Upper lobe of right lung (tissue), 1 donor: ENCODE measurements at places on chromosomes 7 and 10.

- no peak for DNase-seq
Observed at GRCh38 chr10:25036381-25036780, 20.0 kb downstream of the THNSL1 start.

GRCh38 chr10:101839416-101840063, 4.1 kb downstream of the KCNIP2 start:
- peak; percentile 86 for DNase-seq

- no peak for DNase-seq
Observed at GRCh38 chr7:17131060-17131345, 167.4 kb upstream of the AHR start.

DNA sequence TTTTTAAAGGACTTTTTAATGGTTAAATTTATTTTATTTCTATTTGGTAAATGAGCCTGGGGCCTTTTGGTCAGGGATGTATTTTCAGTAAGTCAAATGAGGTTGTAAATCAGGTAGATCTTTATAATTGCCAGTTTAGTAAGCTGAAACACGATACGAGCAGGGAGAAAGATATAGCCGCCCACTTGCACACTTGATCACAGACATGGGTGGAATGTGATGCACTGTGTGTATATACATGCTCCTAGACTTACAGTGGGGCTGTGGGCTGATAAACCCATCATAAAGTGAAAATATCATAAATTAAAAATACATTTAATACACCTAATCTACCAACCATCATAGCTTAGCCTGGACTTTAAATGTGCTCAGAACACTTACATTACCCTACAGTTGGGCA, 119.4 kb upstream of the SAMD8 start:
- DNase-seq, result no peak

GRCh38 chr7:103658055-103659005, 212.3 kb upstream of the SLC26A5 start:
- no peak for DNase-seq

DNA sequence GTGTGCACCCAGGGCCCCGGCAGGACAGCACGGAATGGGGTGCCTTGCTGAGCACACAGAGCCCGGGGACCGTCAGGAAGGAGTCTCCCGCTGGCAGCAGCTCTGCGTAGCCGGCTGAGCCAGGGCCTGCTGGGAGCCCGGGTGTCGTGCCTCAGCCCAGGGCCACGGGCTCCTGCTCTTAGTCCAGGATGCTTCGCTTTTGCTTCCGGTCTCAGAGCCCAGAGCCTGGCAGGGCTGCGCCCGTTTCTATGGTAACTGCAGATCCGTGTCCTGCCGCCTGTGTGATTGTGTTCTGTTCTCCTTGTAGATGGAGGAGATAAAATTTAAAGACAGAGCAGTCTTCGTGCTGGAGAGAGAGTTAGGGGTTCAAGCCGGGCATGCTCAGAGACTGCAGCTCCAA, 53.7 kb upstream of the DPYSL4 start:
- DNase-seq, result peak; percentile 52

DNA sequence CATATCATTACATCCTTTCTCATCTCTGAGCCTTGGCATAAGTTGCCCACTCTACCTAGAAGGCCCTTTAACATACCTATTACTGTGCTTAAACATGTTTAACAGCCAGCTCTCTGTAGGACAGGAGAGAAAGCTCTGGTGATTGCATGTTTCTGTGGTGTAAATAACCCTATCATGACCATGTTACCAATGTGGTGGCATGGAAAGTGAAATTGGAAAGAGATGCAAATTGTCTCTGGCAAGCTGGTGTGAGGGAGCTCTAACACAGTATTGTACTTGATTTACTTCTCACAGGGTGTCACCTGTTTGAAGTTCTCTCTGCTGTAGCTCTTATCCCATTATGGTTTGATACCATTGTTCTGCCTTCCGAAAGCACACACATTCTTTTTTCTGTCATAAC, 231.8 kb upstream of the DKK1 start:
- no peak for DNase-seq

- DNase-seq, result no peak
Observed at GRCh38 chr7:143331179-143331801, 15.4 kb downstream of the CLCN1 start.

GRCh38 chr10:48452879-48453412, 146.5 kb downstream of the MAPK8 start:
- DNase-seq, result no peak

GRCh38 chr7:157265051-157265450, 71.8 kb upstream of the DNAJB6 start:
- no peak for DNase-seq

DNA sequence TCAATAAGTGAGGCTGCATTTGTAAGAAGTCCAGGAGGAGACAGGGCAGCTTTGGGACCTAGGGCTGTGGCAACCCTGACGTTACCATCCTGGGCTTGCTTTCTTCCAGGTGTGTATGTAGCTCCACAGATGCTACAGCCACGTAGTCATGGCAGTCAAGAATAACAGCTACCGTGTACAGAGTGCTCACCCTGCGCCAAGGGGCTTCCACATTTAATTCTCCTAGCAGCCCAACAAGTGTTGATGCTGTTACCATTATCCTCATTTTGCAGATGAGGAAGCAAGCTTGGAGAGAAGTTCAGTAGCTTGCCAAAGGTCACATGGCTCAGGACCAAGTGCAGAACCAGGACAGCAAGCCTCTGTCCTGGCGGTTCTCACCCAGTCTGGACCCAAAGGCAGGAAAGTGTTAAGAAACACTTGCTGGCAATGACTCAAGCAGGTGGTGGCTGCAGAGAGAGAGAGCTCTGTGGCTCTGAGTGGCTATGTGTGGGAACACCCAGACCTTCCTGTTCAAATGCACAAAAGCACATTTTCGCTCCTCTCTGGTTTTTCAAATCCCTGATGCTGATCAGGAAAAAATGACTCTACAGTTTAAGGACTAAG, 89.8 kb downstream of the CREM start:
- DNase-seq, result no peak

- no peak for DNase-seq
Observed at GRCh38 chr7:77434570-77435275, 18.6 kb upstream of the GSAP start.

- no peak for DNase-seq
Observed at GRCh38 chr10:110784198-110784597, 87.5 kb upstream of the PDCD4 start.

- DNase-seq, result peak; percentile 87
Observed at GRCh38 chr10:43340619-43341018, 30.8 kb upstream of the FXYD4 start.

- no peak for DNase-seq
Observed at GRCh38 chr7:21965291-21965690, 19.6 kb upstream of the CDCA7L start.

DNA sequence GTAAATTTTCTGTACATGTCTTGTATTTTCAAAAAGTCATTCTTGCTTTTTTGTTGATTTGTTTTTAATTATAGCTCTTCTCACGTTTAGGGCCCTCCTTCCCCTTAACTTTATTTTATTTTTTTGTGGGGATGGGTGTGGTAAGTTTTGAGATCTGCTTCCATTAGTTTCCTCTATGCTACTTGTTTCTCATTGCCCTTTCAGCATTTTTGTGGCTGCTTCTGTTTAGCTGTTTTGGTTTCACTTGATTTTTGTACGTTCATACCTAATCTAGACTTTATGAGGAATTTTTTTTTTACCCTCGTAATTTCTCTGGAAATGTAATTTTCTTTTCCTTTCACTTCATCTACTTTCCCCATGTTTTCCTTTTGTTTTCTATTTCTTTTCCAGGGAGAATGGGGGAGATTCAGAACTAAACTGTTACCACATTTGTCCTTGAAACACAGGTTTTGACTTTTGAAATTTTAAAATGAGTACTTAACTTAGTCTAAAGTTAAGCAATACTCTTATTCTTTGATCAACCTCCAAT, 80.8 kb downstream of the ATRNL1 start:
- no peak for DNase-seq

GRCh38 chr10:128599538-128599937, 473.3 kb upstream of the MKI67 start:
- no peak for DNase-seq

DNA sequence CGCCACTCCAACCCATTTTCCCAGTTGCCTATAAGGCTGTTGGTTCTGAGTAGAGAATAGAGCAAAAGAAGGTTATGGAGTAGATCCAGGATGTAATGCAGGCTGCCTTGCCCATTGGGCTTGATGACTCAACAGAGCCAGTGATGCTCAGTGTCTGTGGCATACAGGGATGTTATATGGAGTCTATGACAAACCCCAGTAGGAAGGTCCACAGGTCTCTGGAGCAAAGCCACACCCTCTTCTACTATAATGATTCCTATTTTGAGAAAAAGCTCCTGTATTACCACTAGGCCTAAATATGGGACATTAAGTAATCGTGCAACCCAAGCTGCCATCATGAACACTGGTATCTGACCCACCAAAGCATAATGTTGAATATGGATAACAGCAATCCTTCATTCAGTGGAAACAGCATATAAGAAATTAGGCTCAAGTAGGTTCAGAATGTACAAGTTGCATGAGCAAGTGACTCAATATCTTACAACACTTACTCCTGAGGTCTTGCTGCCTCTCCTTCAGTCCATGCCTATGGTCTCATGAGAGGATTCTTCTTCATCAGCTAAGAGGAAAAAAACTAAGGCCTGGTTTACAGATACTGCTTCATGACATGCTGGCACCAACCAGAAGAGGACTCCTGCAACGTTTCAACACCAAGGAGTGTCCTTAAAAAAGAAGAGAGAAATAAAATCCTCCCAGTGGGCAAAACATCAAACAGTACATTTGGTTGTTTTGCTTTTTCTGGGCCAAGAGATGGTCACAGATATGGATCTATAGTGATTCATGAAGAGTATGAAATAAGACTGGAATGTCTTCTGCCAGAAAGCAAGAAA, 14.8 kb upstream of the FHIP2A start:
- DNase-seq, result no peak

- no peak for DNase-seq
Observed at GRCh38 chr7:3682028-3682710, 381.1 kb downstream of the SDK1 start.

- no peak for DNase-seq
Observed at GRCh38 chr10:86798025-86798424, 41.6 kb downstream of the BMPR1A start.

- DNase-seq, result no peak
Observed at GRCh38 chr7:127885843-127886242, 145.4 kb downstream of the LRRC4 start.

DNA sequence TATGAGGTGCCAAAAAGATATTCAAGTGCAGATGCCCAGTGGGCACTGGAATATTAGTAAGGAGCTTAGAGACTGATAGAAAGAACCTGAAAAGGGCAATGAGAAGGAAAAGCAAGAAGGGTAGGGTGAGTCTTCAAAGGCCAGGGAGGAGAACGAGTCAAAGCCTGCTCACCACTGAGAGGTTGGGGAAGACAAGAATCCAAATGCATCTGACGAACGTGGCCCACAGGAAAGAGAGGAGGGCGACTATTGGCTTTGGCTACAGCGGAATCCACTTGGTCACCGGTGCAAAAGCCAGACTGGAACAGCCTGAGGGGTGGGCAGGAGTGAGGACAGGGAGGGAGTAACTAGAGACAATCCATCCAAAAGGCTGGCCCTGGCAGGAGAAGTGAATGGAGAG, 216.7 kb upstream of the KLF14 start:
- no peak for DNase-seq

DNA sequence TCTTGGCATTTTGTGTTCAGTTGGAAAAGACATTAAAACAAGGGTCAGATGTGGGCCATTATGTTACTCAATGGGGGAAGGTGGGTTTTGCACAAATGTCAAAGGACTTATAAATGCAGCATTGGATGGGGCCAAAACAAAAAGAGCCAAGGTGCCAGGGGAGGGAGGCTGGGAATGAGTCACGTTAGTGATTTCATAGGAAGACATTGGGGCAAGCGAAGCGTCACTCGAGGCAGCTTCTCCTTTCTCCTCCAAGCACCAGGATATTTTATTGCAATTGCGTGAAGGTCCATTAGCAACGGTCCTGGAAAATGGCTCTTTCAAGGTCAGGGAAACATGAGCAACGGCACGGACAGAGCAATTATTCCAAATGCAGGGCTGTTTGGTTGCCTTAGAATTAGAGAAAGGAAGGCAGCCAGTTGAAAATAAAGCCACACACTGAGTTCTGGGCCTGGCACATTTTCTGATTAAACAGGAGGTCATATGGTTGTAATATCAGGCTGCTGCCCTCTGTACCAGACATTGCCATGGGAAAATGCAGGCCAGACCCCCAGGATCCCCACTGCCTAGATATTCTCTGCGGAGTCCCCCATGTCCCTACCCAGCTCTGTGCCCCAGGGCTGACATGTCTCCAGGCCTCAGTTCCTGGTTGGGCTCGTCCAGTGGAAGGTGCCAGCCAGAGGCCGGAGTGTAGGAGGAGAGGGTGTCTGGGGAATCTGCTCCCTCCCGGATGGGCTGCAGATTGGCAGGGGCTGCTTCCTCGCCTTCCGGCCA, 63.3 kb upstream of the NANOS1 start:
- no peak for DNase-seq

GRCh38 chr7:94632338-94633013, 23.5 kb downstream of the SGCE start:
- DNase-seq, result no peak

DNA sequence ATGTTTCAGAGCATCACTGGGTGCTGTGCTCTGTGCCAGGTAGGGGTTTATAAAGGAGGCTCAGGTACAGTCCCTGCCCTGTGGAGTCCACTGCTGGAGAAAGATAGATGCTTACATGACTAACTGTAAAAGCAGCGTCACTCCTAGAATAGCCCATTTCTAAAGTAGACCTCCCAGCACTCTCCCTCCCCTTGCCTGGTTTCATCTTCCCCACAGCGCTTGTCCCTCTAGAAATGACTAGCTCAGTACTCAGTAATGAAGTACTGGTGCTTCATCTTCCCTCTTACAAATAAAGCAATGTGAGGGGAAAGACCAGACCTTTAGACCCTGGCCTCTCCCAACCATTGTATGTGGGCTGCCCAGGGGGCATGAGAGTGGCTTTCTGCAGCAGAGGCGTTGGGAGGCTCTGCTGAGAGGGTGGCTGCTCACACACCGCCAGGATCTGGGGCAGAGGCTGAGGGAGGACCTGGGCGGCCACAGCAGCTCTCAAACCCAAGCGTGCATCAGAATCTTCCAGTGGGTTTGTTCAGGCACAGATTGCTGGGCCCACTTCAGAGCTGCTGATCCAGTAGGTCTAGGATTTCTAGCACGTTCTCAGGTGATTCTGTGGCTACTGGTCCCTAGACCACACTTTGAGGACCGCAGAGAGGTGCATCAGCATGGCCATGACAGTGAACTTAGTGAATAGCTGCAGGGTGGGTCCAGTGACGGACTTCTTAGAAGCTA, 110.3 kb upstream of the ANLN start:
- no peak for DNase-seq

GRCh38 chr7:94374721-94375566, 19.8 kb upstream of the COL1A2 start:
- no peak for DNase-seq

DNA sequence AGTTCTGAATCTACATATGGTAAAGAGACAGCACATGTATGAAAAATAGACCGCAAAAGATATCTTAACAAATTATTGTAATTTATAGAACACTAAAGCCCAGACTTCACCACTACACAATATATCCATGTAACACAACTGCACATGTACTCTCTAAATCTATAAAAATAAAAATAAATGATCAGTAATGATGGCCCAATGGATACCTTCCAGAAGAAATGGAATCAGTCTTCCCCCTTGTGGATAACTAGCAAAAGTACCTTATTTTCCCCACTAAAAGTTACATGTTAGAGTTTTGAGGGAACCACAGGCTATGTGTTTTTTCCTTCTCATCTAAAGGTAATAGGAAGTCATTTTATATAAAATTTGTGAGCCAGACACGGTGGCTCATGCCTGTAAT, 25.7 kb downstream of the C7orf25 start:
- no peak for DNase-seq
